Body of pancreas (tissue), 4 donors: ENCODE measurements at places on chromosomes 4 and X.

DNA sequence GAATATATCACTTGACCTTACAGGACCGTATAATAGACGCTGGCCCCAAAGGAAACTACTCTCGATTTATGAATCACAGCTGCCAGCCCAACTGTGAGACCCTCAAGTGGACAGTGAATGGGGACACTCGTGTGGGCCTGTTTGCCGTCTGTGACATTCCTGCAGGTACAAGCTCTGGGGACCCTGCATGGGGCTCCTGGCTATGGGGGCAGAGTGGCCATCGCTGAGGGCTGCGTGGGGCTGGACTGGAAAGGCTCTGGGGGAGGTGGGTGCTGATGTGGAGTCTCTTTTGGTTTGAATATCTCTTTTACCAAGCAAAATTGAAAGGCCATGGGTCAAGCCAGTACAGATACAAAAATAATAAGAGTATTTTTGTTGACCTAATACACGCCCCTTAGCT lies 33.9 kb downstream of the NELFA start:
- no peak for DNase-seq

GRCh38 chr4:77504407-77504806 lies 101.2 kb upstream of the CXCL13 start:
- no peak for DNase-seq

GRCh38 chr4:153153339-153153871 lies 50.8 kb upstream of the TRIM2 start:
- DNase-seq = peak; percentile 51

DNA sequence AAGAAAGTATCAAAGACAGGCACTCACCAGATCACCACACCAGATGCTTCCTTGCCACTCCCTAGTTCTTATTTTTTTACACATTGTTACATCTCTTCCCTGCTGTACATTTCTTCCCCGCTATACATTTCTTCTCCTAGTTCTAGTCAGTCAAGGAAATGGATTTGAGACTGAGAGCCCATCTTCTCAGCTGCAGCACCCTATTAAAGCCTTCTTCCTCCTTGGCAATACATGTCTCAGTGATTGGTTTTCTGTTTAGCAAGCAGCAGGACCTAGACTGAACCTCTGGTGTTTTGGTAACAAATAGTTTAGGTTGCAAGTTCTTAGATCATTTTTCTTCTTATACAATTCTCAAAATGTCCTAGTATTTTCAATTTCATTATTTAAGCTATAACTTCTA lies 35.3 kb upstream of the KLHL8 start:
- no peak for DNase-seq

- no peak for DNase-seq
Observed at GRCh38 chr4:134885436-134885835, 683.8 kb upstream of the PABPC4L start.
